ENCODE measurements at places on chromosomes 11 and 22.

- no peak for DNase-seq
Measured at GRCh38 chr11:78419327-78419726, 1.7 kb upstream of the GAB2 start.

- no peak for DNase-seq
Measured at GRCh38 chr11:117059611-117060148, 38.5 kb downstream of the SIK3 start.

GRCh38 chr11:111540114-111540936, at the start of gene LAYN:
Gene LAYN, plus strand, starts transcription at chr11:111540720. Its CDS starts 124 bp downstream, at chr11:111540844.
- no peak for DNase-seq

DNA sequence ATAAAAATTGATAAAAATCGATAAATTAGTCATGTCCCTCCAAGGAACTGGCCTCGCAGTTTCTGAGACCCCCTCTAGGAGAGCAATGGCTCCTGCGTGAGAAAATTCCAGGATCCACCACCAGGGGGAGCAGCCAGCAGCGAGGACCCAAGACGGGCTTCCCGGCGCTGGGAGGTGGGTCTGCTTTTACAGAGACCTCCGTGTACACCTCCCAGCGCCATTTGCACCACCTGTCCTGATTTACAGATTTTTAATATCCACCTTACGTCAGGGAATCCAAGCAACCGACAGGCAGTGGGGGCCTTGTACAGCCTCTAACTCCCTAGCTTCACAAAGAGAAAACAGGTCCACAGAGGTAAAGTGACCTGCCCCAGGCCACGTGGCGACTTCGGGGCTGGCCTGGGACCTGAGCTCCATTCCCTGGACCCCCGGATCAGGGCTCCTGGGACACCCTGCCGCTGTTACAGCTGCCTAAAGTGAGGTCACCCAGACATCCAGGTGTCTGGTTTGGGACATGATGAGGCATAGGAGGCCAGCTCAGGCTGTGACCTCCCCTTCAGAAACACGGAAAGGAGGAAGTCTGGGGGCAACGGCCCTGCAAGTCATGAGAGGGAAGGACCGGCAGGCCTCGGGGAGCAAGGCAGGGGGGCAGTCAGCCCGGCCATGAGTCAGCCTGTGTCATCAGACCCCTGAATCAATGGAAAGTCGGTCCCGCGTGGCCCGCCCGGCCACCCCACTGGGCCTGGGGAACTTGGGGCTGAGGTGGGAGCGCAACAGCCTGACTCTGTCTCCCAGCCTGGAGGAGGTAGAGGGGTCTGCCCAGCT, 3.5 kb downstream of the OSM start:
- no peak for DNase-seq

DNA sequence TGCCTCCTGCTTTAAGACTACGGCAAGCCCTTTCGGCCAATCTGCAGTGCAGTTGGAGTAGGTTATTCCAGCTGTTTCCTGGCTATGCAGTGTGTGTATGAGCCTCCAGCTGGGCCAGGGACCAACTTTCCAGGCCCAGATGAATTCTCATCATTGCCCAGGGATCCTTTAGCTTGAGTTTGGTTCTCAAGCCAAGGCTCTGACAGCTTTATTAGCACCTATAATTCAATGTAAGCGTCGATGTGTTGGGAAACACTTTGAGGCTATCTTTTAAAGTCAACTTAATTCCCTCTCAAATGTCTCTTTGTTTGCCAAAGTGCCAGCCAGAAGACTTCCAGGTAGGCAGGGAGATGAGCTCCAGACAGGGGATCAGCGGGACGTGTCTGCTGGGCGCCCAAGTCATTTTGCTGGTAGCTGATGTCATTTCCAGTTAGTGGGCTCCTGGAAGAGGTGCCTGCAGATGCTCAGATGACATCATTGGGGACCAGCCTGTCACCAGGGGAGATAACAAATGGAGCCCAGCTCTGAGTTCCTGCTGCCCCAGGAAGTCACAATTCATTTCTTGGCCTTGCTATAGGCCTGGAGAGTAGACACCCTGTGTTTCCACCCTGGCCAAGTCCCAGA, 520.4 kb downstream of the SOX6 start:
- DNase-seq: no peak

DNA sequence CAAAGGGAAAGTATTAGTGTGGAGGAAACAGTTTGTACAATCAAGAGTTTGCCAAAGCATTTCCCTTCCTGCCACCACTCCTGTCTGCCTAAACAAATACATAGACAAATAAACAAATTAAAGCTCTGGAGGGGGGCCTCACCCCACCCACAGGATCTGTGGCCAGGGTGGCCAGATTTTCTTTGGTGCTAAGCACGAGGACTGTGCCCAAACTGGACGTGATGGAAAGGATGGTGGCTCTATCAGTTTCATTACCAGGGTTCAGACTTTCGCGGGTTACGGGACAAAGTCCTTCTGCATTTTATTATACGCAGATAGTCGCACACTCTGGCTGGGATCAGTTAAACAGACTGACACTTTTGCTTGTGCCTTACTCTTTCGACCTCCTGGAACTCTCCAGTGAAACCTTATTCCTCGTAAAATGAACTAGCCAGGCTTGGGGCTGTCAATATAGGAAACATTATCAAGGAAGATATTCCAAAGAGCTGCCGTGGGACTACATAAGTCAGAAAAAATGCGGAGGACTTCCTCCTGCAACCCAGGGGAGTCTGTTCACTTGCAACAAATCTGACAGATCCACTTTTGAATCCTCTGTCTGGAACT, 11.2 kb downstream of the BARX2 start:
- no peak for DNase-seq

- no peak for DNase-seq
Measured at GRCh38 chr11:133953547-133953946, 3.2 kb downstream of the IGSF9B start.

- no peak for DNase-seq
Measured at GRCh38 chr11:67024410-67024809, 1.5 kb downstream of the SYT12 start.

GRCh38 chr11:101407324-101407723, 176.5 kb downstream of the TRPC6 start:
- DNase-seq: no peak

GRCh38 chr22:36918586-36919284, 5.3 kb downstream of the CSF2RB start:
- no peak for DNase-seq

DNA sequence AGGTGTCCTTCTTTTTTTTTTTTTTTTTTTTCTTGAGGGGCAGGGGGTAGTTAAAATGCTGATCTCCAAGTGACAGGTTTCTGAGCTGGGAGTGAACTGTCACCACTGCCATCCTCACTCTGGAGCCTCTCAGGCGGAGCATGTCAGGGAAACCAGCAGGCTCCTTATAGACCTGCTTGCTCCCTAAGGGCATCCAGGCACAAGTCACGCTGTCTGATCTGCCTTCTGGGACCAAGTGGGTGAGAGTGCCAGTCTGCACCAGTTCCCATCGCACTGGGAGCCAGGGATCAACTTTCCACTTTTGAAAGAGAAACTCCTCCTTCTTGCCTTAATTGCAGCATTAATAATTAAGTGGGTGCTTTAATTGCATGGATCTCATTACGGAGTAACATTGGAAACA, 537.9 kb upstream of the CADM1 start:
- DNase-seq: no peak

DNA sequence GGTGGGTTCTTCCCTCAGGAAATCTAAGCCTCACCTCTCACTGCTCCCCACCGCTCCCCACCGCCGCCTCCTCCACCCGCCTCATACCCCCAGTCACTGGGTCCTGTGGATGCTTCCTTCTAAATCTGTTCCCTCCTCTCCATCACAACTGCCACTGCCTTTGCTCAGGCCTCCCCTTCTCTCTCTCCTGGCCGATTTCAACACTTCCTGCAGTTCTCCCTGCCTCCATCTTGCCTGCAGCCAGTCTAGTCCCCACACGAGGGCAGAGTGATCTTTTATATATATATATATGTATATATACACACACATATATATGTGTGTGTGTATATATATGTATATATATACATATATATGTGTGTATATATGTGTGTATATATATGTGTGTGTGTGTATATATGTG, 27.8 kb downstream of the CREB3L1 start:
- DNase-seq: no peak

- no peak for DNase-seq
Measured at GRCh38 chr11:127236776-127237175, 236.2 kb upstream of the KIRREL3 start.

- no peak for DNase-seq
Measured at GRCh38 chr11:123558536-123559315, 95.7 kb downstream of the SCN3B start.

GRCh38 chr22:40469181-40469580, 98.8 kb downstream of the SGSM3 start:
- no peak for DNase-seq

DNA sequence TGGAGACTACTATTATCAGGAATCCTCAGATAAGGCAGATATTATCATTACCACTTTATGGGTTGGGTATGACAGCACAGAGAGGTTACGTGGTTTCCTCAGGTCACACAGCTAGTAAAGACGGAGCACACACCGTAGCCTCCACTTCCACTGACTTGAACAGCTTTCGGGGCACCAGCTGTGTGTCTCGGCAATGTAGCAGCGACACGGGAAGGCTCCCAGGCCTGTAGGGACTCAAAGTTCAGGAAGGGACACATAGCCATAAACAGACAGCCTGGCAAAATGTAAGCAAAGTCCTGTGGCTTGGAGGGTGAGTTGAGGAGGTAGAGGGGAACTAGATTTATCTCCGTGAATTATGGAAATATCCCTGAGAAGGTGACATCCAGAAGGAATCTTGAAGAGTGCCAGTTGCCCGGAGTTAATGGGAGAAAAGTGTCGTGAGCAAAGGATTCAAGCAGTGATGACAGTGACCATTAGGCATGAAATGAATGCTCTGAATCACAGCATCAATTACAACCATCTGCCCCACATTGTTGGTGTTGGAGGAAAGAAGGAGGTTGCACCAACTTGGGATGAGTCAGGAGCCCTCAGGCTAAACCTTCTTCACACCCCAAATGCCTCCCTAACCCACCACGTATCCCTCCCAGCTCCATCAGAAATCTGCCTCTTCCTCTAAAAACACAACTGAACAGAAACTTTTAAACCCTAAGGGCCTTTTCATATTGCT, 106.7 kb upstream of the ASPHD2 start:
- DNase-seq: no peak

GRCh38 chr11:69215216-69215615, 59.5 kb downstream of the SMIM38 start:
- no peak for DNase-seq

DNA sequence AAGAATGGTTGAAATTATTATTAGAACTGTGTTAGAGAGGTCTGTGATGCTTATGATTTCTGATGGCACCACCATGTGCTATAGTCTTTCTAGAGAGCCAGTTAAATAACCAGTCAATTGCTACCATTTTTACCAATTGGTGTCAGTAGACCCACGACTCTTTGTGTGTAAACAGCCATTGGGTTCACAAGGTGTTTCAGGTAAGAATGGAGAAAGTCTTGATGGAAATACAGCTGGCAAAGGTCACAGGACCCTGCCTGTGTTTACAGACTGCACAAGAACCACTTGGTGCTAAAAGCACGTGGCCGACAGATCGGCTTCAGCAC, 30.5 kb upstream of the OR10G7 start:
- DNase-seq: peak; percentile 26

DNA sequence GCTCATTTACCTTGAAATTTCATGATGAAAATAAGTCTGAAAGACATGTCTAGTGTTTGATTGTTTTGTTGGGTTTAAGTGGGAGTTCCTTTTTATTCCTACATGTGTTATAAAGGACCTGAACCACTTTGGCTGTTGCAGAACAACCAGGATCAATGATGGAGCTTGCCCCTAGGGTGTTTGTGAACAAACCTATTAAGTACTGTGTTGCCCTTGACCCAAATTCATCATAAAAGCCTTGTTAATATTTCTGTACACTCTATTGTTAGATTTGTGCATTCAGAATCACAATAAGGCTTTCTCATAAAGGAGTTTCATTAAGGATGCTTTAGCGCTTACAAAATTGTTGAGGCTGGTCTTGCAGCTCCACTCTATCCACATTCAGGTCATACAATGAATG, 452.6 kb downstream of the NELL1 start:
- no peak for DNase-seq

GRCh38 chr11:103546236-103546635, 437.0 kb downstream of the DYNC2H1 start:
- peak; percentile 82 for DNase-seq

DNA sequence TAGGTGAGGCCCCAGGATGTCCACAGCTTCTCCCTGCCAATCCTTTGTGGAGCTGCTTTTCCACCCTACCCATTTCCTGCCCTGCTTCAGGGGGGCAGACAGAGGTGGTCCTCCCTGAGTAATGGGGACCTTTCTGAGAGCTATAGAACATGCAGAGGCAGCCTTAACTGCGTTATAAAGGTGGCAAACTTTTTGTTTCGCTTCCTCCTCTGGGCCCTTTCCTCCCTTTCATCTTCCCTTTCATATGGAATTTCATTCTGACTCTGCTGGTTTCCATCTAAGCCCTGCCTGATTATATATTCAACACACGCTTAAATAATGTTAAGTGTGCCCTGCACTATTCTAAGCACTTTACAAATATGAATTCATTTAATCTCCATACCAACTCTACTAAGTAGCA, 169.3 kb upstream of the E2F8 start:
- no peak for DNase-seq

DNA sequence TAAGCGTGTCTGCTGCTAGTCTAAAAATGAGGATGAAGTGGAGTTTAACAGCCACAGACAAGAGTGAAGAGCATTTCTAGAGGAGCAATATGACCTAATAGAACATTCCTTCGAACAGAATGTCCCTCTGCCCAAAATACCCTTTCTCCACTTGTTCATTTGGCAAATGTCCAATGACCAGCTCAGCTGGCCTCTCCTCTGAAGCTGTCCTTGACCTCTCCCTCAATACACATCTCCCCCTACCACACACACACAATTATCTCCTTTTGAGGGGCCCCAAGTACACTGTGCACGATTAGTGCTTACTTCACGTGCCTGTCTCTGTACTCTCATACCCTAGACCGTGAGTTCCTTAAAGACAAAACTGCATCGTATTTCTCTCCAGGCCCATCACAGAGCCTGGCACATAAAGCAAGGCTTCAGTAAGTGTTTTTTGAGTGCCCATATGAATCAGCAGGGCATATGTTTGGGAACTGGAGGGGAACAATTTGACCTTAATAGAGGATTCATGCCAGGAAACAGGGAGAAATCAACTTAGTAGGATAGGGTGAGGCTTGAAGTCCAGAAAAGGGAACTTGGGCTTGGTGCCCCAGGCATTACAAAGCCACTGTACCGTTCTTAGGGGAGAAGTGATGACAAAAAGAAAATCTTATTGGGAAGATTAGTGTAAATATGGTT, 18.1 kb upstream of the NCAM1 start:
- no peak for DNase-seq

DNA sequence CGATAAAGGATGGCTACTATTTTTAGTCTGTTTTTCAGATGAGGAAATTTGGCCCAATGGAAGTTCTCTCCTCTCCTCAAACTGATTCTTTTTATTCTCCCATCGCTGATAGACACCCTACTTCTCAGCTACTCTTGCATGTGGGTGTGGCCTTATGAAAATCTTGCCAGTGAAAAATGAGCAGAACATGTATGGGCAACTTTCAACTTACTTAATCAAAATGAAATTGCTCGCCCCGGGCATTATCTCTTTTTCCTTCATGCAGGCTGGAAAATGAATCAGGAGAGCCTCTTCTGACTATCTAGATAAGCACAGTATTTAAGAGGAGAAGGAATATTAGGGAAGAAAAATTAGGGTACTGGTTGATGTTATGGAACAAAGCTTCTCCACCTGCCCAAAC, 2354.7 kb upstream of the RAG2 start:
- DNase-seq: no peak
